ENCODE measurements at places on chromosomes 12 and 14.

DNA sequence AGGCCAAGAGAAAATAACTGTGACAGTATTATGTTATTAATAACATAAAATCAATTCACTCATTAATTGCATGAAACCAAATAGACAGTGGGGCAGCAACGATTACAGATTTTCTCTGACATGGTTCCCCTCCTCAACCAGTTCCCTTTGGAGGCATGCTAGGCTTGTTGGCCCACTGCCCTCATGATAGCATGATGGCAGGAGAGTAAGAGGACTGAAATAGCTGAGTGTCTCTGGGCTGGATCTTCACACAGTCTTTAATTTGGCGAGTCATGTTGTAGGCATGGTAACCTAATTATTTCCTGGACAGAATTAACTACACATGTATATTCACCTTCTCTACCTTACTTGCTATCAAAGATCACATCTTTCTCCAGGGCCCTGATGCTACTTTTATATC, 266.2 kb upstream of the PELI2 start:
- no peaks in the 10 kb centered on the region for H3K36me3 ChIP-seq
- H3K27me3 ChIP-seq = no peaks in the 10 kb centered on the region
- no peak overlapping the region for H3K27ac ChIP-seq
- no peak for DNase-seq
- H3K4me3 ChIP-seq = no peak overlapping the region
- H3K4me1 ChIP-seq = peaks cover 22% of the 10 kb centered on the region

DNA sequence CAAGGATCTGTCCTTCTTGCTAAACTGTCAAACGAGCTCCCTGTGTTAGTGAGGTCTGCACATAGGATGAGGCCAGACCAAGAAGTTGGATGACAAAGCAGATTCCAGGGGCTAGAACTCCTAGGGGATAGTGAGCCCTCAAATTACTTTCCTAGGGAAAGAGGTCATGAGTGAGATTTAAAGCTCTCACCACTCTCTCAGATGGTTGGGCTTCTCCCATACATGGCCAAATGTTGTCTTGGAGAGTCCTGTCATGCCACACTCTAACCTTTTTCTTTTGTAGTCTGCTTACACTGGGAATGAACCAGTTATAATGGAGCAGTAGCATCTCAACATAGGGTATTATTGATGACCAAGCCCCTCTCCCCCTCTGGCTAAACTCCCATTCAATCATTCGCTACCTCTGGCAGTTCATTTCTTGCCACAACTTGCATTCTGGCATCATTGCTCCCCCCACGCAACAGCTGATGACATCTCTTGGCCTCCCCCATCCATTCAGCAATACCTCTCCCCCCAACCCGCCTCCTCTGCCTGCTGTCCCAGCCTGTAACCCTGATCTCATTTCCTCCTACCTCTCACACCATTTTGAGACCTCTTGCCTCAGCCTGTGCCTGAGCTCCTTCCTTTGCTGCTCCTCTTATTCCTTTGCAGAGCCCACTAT, 64.7 kb upstream of the CISTR start:
- no peak overlapping the region for H3K27ac ChIP-seq
- no peaks in the 10 kb centered on the region for H3K36me3 ChIP-seq
- H3K4me3 ChIP-seq = no peak overlapping the region
- no peaks in the 10 kb centered on the region for H3K4me1 ChIP-seq

DNA sequence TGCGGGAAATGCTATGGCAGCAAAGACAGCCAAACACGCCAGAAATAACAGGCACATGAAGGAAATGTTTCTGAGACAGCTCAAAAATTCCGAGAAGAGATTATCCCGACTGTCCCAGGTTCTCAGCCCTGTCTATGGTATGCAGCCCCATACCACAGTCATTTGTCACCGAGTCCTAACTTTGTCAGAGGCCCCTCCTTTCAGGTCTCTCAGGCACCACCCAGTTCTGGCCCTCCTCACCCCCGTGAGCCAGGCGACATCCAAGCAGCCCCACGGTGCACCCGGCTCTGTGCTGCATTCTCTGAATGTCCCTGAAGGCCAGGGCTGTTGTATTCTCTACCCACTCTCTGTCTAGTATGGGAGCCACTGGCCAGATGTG, 24.0 kb downstream of the SSH1 start:
- peak overlapping the region; percentile 59 for H3K4me3 ChIP-seq
- H3K27ac ChIP-seq = peak overlapping the region; percentile 99
- peaks cover 36% of the 10 kb centered on the region for H3K36me3 ChIP-seq
- H3K27me3 ChIP-seq = no peaks in the 10 kb centered on the region
- no peak for DNase-seq

DNA sequence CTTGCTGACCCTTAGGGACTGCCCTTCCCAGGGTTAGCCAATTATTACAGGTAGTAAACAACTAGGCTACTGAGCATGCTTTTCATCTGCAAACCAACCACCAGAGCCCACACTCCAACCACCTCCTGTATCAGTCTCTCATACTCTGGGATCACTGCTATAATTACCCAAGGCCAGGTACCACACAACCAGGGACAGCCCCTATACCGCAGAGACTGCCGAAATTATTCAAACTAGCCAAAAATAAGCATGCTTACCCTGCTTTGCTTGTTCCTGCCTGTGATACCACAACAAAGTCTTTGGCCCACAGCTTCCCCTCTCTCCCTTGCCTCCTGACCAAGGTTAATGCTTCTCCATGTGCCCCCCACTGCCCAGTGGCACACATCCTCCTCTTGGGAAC, 197.6 kb upstream of the SRRM4 start:
- no peak overlapping the region for H3K27ac ChIP-seq
- DNase-seq = no peak
- H3K36me3 ChIP-seq = no peaks in the 10 kb centered on the region
- H3K4me3 ChIP-seq = no peak overlapping the region
- no peaks in the 10 kb centered on the region for H3K27me3 ChIP-seq

DNA sequence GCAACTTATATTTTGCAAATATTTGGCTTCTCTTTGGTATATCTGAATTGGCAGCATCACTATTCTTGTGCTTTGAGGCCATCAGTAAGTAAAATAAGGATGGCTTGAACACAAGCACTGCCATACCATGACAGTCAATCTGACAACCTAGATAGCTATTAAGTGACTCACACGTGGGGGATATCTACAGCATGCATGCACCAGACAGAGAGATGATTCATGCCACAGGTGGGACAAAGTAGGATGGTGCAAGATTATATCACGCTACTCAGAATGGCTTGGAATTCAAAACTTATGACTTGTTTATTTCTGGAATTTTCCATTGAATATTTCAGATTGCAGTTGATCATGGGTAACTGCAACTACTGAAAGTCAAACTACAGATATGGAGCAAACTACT, 675.6 kb upstream of the MDGA2 start:
- H3K36me3 ChIP-seq = no peaks in the 10 kb centered on the region
- no peaks in the 10 kb centered on the region for H3K4me1 ChIP-seq
- no peak overlapping the region for H3K27ac ChIP-seq
- H3K4me3 ChIP-seq = no peak overlapping the region
- no peaks in the 10 kb centered on the region for H3K27me3 ChIP-seq

DNA sequence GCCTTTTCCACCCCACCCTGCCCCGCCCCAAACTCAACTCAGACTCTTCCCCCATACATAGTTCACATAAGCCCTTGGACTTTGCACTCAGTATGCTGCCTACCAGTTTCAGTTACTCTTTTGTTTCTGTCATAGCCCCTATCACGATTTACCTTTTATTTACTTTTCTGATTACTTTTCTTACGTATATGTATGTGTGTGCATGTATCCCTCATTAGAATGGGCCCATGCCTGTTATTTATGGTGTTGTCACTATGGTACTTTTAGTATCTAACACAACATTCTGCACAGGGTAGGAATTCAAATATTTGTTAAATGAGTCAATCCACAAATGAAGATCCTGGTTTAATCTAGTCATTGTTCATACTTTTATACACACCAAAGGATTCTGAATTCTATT, 16.5 kb upstream of the LUM start:
- no peaks in the 10 kb centered on the region for H3K27me3 ChIP-seq
- no peak overlapping the region for H3K4me3 ChIP-seq
- peaks cover 61% of the 10 kb centered on the region for H3K4me1 ChIP-seq
- no peaks in the 10 kb centered on the region for H3K36me3 ChIP-seq
- peak overlapping the region; percentile 80 for H3K27ac ChIP-seq

- no peak overlapping the region for H3K27ac ChIP-seq
- H3K4me1 ChIP-seq = peaks cover 38% of the 10 kb centered on the region
- no peaks in the 10 kb centered on the region for H3K36me3 ChIP-seq
- no peak overlapping the region for H3K4me3 ChIP-seq
- no peak for DNase-seq
These were observed 13.2 kb upstream of the INF2 start for GRCh38 chr14:104676130-104676693.

GRCh38 chr12:15669256-15669948, 119.8 kb downstream of the EPS8 start:
- H3K27ac ChIP-seq = peak overlapping the region; percentile 63
- H3K36me3 ChIP-seq = peaks cover 54% of the 10 kb centered on the region
- no peak for DNase-seq
- no peaks in the 10 kb centered on the region for H3K27me3 ChIP-seq

DNA sequence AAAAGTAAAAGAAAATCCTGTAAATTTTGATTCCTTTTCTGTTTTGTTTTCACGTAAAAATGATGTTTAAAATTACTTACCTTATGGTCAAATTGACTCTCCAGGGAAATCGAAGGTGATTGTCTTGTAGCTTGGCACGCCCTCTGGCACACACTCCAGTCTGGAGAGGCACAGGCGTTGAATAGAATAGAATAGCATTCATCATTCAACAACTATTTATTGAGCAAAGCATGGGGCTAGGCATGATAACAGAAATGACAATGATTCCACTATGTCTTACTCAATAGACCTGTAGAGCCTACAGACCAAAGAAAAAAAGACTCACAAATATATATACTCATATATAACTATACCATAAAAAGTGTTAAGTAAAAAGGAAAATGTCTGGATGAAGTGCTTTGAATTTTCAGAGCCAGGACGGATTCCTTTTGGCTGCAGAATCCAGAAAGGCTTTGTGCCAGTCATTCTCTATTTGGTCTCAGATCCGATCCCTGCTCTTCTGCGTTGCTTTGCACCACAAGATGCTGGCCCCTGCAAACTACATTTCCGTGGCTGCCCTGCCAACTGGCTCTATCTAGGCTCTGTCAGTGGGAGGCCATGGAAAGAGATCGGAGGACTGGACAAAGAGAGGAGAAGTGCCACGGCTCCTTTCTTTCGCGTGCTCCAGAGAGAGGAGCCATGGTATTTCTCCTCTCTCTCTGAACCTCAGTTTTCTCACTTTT, 231.8 kb downstream of the CRADD start:
- no peak overlapping the region for H3K27ac ChIP-seq
- DNase-seq = no peak
- H3K4me3 ChIP-seq = no peak overlapping the region
- H3K27me3 ChIP-seq = no peaks in the 10 kb centered on the region

DNA sequence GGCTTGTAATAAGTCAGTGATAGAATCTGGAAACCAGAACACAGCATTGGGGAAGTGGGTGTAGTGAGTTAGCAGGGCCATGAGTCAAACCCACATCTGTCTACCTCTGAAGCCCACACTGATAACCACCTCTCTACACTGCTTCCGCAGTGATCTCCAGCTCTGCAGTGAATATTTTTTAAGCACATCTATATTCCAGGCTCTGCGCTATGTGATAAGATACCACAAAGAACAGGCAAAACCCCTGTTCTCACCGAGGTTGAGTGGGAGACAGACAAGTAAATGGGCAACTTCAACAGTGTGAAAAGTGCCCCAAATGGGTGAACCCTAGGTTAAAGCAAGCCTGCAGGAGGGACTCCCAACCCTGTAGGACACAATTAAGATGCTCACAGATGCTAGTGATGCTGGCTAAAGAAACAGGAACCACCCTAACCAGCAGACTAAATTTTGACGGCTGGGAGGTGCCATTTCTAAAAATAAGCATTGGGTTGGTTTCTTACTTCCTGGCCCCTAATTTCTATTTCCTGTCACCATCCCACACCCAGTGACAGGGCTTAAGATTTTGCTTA, 375.0 kb downstream of the DPF3 start:
- H3K36me3 ChIP-seq = no peaks in the 10 kb centered on the region
- peaks cover 8% of the 10 kb centered on the region for H3K4me1 ChIP-seq
- H3K27me3 ChIP-seq = no peaks in the 10 kb centered on the region
- no peak for DNase-seq

DNA sequence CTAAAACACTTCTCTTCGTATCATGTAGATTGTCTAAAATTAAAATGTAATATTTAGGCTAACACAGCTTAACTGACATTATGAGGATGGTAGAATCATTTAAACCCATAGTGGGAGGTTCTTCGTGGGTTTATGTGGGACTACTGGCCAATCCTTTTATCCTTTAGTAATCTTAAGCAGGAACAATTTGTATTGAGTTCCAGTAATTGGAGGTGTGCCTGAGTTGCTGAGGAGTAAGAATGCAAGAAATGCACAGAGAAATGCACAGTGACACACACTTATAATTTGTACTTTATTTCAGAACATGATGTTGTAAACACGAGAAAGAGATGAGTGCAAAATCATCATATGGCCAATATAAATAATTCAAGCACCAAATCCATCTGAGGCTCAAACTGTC, 22.3 kb downstream of the OTOGL start:
- no peaks in the 10 kb centered on the region for H3K27me3 ChIP-seq
- H3K36me3 ChIP-seq = no peaks in the 10 kb centered on the region
- peaks cover 8% of the 10 kb centered on the region for H3K4me1 ChIP-seq
- H3K4me3 ChIP-seq = no peak overlapping the region
- DNase-seq = no peak

- H3K36me3 ChIP-seq = peaks cover 2% of the 10 kb centered on the region
- no peaks in the 10 kb centered on the region for H3K27me3 ChIP-seq
- peak overlapping the region; percentile 78 for H3K4me3 ChIP-seq
- peak overlapping the region; percentile 65 for H3K27ac ChIP-seq
These were observed 1.0 kb downstream of the CD9 start for GRCh38 chr12:6201213-6201608.

DNA sequence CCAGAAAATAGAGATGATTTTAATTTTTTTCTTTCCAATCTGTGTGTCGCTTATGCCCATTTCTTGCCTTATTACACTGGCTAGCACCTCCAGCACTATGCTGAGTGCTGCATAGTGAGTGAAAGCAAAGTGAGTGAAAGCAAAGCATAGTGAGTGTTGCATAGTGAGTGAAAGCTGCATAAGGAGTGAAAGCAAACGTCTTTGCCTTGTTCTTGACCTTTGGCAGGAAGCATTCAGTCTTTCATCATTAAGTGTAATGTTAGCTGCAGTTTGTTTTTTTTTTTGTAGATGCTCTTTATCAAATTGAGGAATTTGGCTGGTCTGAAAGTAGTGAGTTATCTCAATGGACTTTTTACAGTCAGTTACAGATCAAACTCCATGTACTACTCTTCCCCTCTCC, 6.9 kb upstream of the CORO1C start:
- no peaks in the 10 kb centered on the region for H3K27me3 ChIP-seq
- no peak overlapping the region for H3K27ac ChIP-seq
- H3K36me3 ChIP-seq = no peaks in the 10 kb centered on the region
- H3K4me3 ChIP-seq = no peak overlapping the region
- no peak for DNase-seq

- H3K36me3 ChIP-seq = peaks cover 4% of the 10 kb centered on the region
- no peak overlapping the region for H3K4me3 ChIP-seq
- no peak for DNase-seq
- H3K4me1 ChIP-seq = peaks cover 33% of the 10 kb centered on the region
- H3K27me3 ChIP-seq = no peaks in the 10 kb centered on the region
These were observed 6.6 kb downstream of the SBNO1 start for GRCh38 chr12:123358035-123358434.

- no peak overlapping the region for H3K27ac ChIP-seq
- no peak overlapping the region for H3K4me3 ChIP-seq
- H3K36me3 ChIP-seq = no peaks in the 10 kb centered on the region
- DNase-seq = no peak
These were observed 185.1 kb downstream of the ATXN7L3B start for GRCh38 chr12:74722709-74723108.

GRCh38 chr14:92967346-92967926, 44.5 kb downstream of the CHGA start:
- no peak overlapping the region for H3K27ac ChIP-seq
- no peaks in the 10 kb centered on the region for H3K36me3 ChIP-seq
- DNase-seq = no peak
- H3K4me1 ChIP-seq = peaks cover 8% of the 10 kb centered on the region
- H3K4me3 ChIP-seq = no peak overlapping the region
